Stimulated activated CD4-positive, alpha-beta T cell treated with anti-CD3 and anti-CD28 coated beads, Interleukin-15, amount 100 ng/mL, for 1 hour (primary cell): ENCODE measurements at places on chromosomes 12 and 14.

- DNase-seq = no peak
Observed at GRCh38 chr14:24072436-24072835, 1.1 kb downstream of the CPNE6 start.

DNA sequence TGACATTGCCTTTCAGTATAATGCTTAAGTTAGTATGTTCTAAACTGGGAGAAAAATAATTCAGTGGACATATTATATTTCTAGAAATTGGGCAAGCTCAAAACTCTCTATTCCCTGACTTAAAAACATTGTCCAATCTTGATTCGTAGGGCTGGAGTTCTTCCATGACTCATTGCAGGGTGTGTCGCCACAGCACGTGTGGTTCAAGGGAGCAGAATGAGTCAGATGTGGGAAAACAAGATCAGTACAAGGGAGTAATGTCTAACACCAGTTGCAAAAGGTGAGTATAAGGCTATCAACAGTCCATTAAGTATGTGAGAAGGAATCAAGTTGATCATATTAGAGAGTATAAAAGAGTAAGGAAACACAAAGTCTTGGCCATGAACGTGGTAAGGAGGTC lies 887.0 kb downstream of the TMTC2 start:
- no peak for DNase-seq

DNA sequence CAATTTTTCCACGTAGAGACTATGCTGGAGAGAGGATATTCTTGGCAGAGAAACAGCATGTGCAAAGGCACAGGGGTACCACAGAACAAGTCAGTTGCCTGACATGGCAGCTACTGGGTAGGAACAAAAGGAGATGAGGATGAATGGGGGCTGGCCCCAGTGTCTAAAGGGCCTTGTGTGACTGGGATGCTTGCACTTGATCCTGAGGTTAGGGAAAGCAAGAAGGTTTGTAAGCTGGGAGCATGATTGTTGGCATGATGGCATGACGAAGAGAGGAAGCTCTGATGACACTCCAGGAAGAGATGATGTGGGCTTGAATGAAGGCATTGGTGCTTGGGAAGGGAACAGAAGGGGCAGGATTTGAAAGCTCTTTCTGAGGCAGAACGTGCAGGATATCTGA lies 139.1 kb downstream of the ZFP36L1 start:
- DNase-seq = no peak

DNA sequence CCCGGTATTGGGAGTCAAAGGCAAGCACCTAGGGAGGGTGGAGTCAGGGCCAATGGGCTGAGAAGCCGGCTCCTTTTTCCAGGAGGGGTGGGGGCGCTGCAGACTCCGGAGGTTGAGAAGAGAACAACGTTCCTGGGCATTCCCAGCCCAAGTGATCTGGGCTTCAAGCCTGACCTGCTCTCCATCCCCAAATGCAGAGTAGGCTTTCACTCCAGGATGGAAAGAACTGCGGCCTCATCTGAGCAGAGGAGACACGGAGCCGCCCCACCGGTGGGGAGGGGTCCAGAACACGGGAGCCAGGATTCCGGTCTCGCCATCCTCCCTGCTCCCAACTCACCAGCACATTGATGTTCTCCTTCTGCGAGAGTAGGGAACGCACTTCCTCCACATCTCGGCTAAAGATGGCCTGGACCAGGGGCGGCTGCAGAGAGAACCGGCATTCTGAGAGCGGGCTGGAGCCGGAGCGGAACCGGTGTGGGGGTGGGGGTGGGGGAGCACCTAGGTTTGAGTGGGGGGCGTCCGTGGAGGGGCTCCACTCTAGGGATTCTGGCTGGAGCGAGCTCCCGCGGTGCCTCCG lies 605 bp downstream of the ANKRD52 start:
- no peak for DNase-seq

- DNase-seq = no peak
Observed at GRCh38 chr12:18906395-18906794, 168.5 kb downstream of the CAPZA3 start.

DNA sequence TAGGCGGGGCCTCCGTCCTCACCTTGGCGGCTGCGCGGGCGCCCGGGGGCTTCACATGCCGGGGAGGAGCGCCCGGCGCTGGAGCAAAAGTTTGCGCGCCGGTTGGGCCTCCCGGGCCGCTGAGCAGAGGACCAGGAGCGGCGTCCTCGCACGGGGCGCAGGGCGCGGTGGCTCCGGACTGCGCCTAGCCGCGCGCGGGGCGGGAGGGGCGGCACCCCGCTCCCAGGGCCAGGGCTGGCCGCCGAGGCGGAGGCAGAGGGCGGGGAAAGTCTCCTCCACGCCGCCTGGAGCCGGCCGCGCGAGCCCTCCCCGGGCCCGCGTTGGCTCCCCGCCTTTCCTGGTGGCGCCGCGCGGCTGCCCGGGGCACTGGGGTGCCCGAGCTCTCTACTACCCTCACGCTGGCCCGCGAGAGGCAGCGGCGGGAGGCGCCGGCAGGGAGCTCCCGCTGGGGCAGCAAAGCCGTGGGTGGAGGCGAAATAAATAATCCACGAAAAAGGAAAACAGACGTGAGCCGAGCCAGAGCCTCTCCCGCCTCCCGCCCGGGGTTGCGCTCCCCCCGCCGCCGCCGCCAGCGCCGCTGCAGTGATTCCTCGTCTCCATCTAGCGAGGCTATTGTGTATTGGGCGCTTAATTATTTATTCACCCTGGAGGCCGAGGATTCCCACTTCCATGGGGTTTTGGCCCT lies 400 bp upstream of the PRIMA1 start:
- no peak for DNase-seq

GRCh38 chr14:32366256-32366879 lies 37.3 kb downstream of the AKAP6 start:
- no peak for DNase-seq

DNA sequence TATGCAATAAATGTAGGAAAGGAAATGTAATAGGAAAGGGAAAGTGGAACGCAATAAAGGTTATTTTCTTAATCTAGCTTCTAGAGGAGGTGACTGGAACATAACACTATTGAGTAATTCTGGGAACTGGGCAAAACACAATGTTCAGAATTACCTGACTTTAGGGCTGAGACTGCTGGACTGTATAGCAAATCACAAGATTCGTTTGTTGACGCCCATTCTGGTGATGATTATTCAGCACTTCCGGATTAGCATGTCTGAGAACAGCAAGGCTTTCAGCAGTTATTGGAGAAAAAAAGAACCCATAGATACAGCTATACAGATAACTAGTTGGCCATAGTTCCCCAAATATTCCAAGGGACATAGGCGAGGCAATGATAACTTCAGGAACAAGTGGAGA lies 2.3 kb upstream of the KLRD1 start:
- DNase-seq = no peak

GRCh38 chr12:110349514-110350151 lies 53.9 kb downstream of the ANAPC7 start:
- DNase-seq = peak; percentile 25

GRCh38 chr12:116372815-116373214 lies 95.3 kb upstream of the MED13L start:
- DNase-seq = no peak

GRCh38 chr12:126554625-126555024 lies 1489.4 kb downstream of the AACS start:
- DNase-seq = no peak

GRCh38 chr12:92078167-92079053 lies 67.2 kb downstream of the BTG1 start:
- no peak for DNase-seq

- DNase-seq = no peak
Observed at GRCh38 chr12:101759396-101760047, 20.3 kb upstream of the SYCP3 start.

- peak; percentile 11 for DNase-seq
Observed at GRCh38 chr12:66188584-66189485, at the start of gene IRAK3. TSS of gene IRAK3 (plus strand) at chr12:66189214. CDS start at chr12:66189300, 86 bp downstream.

- no peak for DNase-seq
Observed at GRCh38 chr14:63800083-63800482, 52.7 kb upstream of the SYNE2 start.

- DNase-seq = no peak
Observed at GRCh38 chr12:89260841-89261637, 91.3 kb downstream of the DUSP6 start.

GRCh38 chr12:106773286-106774004 lies 1.0 kb upstream of the RIC8B start:
- no peak for DNase-seq

GRCh38 chr12:15534322-15534721 lies 212.0 kb downstream of the PTPRO start:
- no peak for DNase-seq

GRCh38 chr14:42683707-42684106 lies 1077.0 kb downstream of the LRFN5 start:
- no peak for DNase-seq

DNA sequence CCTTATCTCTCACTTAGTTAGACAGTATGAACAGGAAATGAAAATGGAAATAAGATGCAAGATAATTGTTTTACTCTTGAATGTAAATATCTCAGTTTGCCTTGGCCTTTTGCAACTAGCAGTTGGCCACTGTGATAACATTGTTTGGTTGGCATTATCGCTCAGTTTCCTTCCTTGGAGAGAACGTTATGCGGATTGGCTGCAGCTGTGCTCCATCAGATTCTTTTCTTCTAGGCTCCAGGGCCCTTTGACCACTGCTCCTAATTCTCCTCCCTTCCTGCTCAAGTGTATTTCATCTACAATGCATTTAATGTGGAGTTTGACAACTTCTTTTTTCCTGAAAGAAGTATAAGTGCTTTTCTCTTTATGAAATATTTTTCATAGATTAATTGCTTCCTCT lies 284.2 kb downstream of the ADAMTS20 start:
- no peak for DNase-seq
